ENCODE measurements at places on chromosomes 13 and 19. TPM values are rescaled to one million over a fixed set of nuclear protein-coding genes. Genes with fewer than 3 reads are reported as not detected.

LRG1 gene
- total RNA-seq: 1.3 TPM

WDR87 gene
- not detected for total RNA-seq

LIM2 gene
- total RNA-seq: not detected

TSSK6 gene
- not detected for total RNA-seq

ZNF208 gene
- 0.72 TPM for total RNA-seq

TMEM190 gene
- total RNA-seq: not detected

IRF2BP1 gene
- 28.4 TPM for total RNA-seq

VSTM2B gene
- total RNA-seq: not detected

LONP1 gene
- total RNA-seq: 95.5 TPM

DOCK6 gene
- 25.1 TPM for total RNA-seq

CCDC194 gene
- total RNA-seq: not detected

MUC16 gene
- not detected for total RNA-seq

RGCC gene
- total RNA-seq: 8.3 TPM

KLK4 gene
- total RNA-seq: not detected

TEAD2 gene
- 27.6 TPM for total RNA-seq

PTPRH gene
- total RNA-seq: 4.2 TPM

SULT2B1 gene
- total RNA-seq: not detected

CPT1C gene
- total RNA-seq: 8.8 TPM

COL4A1 gene
- total RNA-seq: 1,500 TPM

N4BP2L1 gene
- total RNA-seq: 0.81 TPM

RNF225 gene
- total RNA-seq: not detected

MICU2 gene
- total RNA-seq: 32.5 TPM

TPTE2 gene
- not detected for total RNA-seq

SACS gene
- total RNA-seq: 28.0 TPM

DIRAS1 gene
- 0.90 TPM for total RNA-seq

PRR20A gene
- not detected for total RNA-seq

LENG1 gene
- 4.5 TPM for total RNA-seq

NLRP5 gene
- not detected for total RNA-seq

CADM4 gene
- total RNA-seq: 0.36 TPM

SPIB gene
- total RNA-seq: not detected

SELENOV gene
- total RNA-seq: not detected

TTYH1 gene
- not detected for total RNA-seq

CGB3 gene
- total RNA-seq: not detected

MTRF1 gene
- total RNA-seq: 8.8 TPM

ETV2 gene
- not detected for total RNA-seq

PEG3 gene
- total RNA-seq: 2.9 TPM

KLHL26 gene
- total RNA-seq: 11.6 TPM

CYP4F2 gene
- not detected for total RNA-seq

FCHO1 gene
- total RNA-seq: 0.72 TPM

TEX29 gene
- total RNA-seq: not detected

IZUMO4 gene
- total RNA-seq: 0.36 TPM

ZNF418 gene
- total RNA-seq: 1.3 TPM

DENND1C gene
- total RNA-seq: not detected

SULT2A1 gene
- not detected for total RNA-seq

All from cardiac atrium fibroblast (primary cell).